ENCODE measurements at places on chromosomes 3 and 15.

DNA sequence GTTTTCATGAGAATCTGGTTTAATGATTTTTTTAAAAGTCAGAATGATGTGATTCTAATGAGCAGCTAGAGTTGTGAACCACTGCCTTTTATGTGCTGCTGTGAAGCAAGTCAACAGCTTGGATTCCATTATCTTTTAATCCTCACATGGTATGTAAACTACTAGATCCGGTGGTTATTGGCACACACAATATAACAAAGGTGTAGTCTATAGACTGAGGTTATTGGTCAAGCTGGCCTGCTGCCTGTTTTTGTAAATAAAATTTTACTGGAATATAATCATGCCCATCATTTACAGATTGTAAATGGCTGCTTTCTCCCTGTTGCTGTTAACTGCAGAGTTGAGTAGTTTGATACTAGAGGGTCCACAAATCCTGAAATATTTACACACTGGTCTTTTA, 103.1 kb downstream of the OTOL1 start:
- DNase-seq, result no peak

- DNase-seq, result no peak
These were observed 996 bp downstream of the RABL3 start for GRCh38 chr3:120741320-120741719.

GRCh38 chr15:41894791-41895463, 1.1 kb upstream of the SPTBN5 start:
- peak; percentile 11 for DNase-seq

GRCh38 chr15:57281321-57281720, 95.0 kb upstream of the CGNL1 start:
- DNase-seq, result no peak

DNA sequence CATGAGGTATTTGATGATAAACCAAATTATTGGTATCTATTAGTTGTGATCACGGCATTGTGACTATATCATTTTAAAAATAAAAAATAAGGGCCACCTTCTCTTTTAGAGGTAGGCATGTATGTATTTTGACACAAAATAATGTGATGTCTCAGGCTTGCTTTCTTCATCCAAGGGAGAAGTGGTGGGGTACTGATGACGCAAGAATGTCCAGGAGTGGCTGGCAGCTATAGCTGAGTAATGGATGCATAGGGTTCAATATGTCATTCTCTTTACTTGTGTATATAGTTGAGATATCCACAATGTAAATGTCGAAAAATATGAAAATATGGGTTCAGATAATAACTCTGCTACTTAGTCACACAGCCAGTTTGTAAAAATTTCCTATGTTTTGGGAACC, 46.8 kb upstream of the NSMCE3 start:
- DNase-seq, result no peak

GRCh38 chr3:42960786-42961185, 18.3 kb upstream of the GASK1A start:
- no peak for DNase-seq

- DNase-seq, result no peak
These were observed 229.8 kb downstream of the LRTM1 start for GRCh38 chr3:54698054-54698453.

GRCh38 chr15:92892201-92892555, 7.9 kb upstream of the CHD2 start:
- no peak for DNase-seq

GRCh38 chr3:22713936-22714335, 489.2 kb upstream of the UBE2E2 start:
- no peak for DNase-seq

DNA sequence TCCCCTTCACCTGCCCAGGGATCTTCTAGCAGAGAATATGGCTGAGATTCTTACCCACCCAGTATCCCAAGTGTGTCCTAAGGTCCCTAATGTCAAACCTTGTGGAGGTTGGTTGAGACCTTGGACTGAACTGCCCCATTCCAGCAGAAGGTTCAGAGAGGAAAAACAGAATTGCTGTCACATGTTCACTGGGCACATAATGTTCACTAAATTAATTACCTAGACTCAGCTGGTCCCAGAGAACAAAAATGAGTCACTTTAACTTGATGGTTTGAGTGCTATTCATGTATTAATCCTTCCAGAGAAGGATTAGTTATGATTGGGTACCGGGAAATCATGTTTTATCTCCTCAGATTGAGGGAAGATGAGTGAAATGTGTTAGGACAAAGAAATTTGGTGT, 171.3 kb upstream of the GADL1 start:
- no peak for DNase-seq

GRCh38 chr3:145953316-145953715, 207.7 kb downstream of the PLOD2 start:
- DNase-seq, result no peak

GRCh38 chr15:85496551-85497171, 116.3 kb downstream of the AKAP13 start:
- no peak for DNase-seq

GRCh38 chr3:76245622-76246021, 460.3 kb upstream of the ZNF717 start:
- DNase-seq, result no peak

GRCh38 chr3:108042300-108042699, 48.5 kb downstream of the CD47 start:
- no peak for DNase-seq

GRCh38 chr3:16171009-16171408, 3.5 kb upstream of the GALNT15 start:
- DNase-seq, result no peak

GRCh38 chr3:124768812-124769211, 38.6 kb downstream of the UMPS start:
- DNase-seq, result no peak

GRCh38 chr15:57505949-57506391, 85.7 kb upstream of the MYZAP start:
- DNase-seq, result no peak

- no peak for DNase-seq
These were observed 220.4 kb upstream of the MDFIC2 start for GRCh38 chr3:70532806-70533205.

- no peak for DNase-seq
These were observed 115.6 kb downstream of the CHDH start for GRCh38 chr3:53730576-53730975.

- no peak for DNase-seq
These were observed 813.8 kb downstream of the TUSC7 start for GRCh38 chr3:117523418-117523817.

DNA sequence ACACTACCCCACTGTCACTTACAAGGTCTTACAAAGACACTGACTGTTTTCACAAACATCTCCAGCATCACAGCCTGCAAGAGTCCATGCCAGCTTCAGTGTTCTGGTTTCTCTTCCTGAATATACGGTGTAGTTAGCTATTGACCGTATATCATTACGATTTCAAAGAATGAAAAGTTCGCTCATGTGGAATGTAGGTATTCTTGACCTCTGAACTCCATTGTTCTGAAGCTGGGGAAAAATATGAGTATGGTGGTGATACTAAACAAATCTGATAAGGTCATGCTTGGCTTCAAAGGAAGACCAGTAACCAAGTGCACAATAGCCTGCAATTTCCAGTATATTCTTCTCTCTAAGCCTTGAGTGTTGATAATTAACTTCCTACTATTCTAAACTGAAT, 315.7 kb upstream of the WNT5A start:
- no peak for DNase-seq

- DNase-seq, result no peak
These were observed 27.4 kb downstream of the TMOD3 start for GRCh38 chr15:51856714-51857380.

GRCh38 chr3:53142986-53143385, 12.8 kb upstream of the RFT1 start:
- DNase-seq, result no peak

DNA sequence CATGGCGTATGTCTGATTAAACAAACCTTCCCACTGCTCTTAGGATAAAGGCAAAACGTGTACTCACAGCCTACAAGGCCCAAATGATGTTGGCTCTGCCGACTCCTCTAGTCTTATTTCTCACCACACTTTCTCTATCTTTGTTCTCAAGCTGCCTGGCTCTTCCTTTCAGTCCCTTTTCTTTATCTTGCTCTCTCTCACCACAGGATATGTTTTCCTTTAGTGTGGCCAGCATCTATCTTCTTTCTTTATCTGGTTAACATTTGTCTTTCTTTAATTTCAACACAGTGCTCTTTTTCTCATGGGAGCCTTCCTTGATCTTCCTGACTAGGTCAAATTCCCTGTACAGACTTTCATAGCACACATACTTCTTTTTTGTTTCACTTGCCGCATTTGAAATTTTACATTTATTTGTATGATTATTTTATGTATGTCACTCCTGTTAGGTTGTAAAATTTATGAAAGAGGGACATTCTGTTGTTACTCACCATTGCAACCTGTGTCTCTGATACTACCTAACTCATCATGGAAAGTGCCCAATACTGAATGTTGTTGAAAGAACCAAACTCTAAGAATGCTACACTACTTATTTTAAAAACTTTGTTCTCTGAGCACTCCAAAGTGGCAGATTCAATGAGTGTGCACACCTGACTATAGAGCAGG, 328.9 kb upstream of the CBLB start:
- DNase-seq, result no peak

DNA sequence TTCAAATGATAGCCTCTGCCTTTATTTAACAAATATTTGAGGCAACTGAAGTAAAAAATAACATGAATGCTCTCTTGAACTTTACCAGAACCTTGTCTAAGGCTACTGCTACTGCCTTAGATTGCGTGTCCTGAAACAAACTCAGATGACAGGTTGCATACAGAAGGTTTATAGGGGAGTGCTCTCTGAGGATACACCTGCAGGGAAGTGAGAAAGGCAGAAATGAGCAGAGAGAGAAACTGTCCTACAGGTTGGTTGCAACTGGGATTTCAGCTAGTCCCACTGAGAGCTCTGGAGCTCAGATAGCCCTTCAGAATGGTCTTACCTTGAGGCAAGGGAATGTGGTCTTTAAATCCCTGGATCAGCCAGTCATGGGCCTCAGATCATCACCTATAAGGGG, 165.5 kb downstream of the IL5RA start:
- no peak for DNase-seq

GRCh38 chr15:97346221-97346620, 614.3 kb upstream of the ARRDC4 start:
- DNase-seq, result no peak

- DNase-seq, result no peak
These were observed 40.2 kb upstream of the IDH2 start for GRCh38 chr15:90142216-90143165.

GRCh38 chr3:69686056-69686455, 53.2 kb upstream of the MITF start:
- no peak for DNase-seq

GRCh38 chr3:162175878-162176277, 679.3 kb downstream of the OTOL1 start:
- DNase-seq, result no peak

GRCh38 chr3:41148478-41148877, 50.8 kb upstream of the CTNNB1 start:
- no peak for DNase-seq

- DNase-seq, result no peak
These were observed 87.1 kb downstream of the LPP start for GRCh38 chr3:188241072-188241471.

- DNase-seq, result no peak
These were observed 26.4 kb downstream of the MINAR1 start for GRCh38 chr15:79458491-79458890.

- DNase-seq, result no peak
These were observed 294.8 kb downstream of the MCTP2 start for GRCh38 chr15:94526071-94526689.

- DNase-seq, result no peak
These were observed 307.1 kb downstream of the KBTBD8 start for GRCh38 chr3:67305160-67305559.

GRCh38 chr15:51299187-51300015, 39.0 kb downstream of the CYP19A1 start:
- no peak for DNase-seq

DNA sequence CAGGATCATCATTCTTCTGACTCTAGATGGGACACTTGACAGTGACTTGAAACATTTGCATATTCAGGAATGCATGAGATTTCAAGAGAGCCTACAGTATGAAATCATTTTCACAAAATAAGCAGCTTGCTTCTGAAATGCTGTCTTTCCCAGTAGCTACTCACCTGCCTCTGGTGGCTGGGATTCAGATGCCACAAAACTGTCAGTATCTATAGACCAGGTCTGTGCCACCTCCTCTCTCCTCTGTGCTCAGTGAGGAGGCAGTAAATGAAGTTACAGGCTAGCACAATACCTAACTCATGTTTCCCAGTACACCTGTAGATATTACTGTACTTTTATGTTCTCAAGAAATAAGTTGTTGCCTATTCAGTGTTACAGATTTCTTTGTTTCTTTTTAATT, 64.3 kb downstream of the HMG20A start:
- DNase-seq, result no peak

- no peak for DNase-seq
These were observed 40.1 kb downstream of the OXSR1 start for GRCh38 chr3:38205472-38205805.

- no peak for DNase-seq
These were observed 8.9 kb upstream of the AADACL2 start for GRCh38 chr3:151724576-151725562.

DNA sequence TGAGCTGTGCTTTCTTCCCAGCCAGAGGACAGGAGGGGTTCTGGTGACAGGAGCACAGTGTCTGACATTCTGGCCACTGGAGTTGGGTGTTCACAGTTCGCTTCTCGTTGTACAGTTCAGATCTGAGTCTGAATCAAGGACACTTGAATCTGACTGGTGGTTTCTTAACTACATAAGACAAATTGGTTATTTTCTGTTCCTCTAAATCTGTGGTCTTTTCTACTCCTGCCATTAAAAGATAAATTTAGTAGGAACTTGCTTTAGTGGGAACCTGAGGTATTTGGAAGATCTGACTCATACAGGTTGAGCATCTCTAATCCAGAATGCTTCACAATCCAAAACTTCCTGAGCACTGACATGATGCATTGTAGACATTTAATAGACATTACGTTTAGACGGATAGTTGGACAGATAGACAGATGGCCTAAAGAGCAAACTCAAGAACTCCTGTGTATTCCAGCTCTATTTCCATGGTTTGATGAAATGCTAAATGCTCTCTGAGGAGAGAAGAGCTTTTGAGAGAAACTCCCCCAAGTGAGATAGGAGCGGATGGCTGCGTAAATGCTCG, 71.0 kb downstream of the CCK start:
- no peak for DNase-seq

DNA sequence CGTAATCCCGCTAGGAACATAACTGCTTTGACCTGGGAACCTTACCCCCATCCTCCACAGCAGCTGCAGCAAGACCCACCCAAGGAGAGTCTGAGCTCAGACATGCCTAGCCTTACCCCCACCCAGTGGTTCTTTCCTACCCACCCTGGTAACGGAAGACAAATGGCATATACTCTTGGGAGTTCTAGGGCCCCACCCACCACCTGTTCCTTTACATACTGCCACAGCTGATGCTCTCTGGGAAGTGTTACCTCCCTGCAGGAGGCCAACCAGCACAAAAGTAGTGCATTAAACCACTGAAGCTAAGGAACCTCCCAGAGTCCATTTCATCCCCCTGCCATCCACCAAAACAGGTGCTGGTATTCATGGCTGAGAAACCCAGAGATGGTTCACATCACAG, 50.6 kb upstream of the AZI2 start:
- no peak for DNase-seq

- DNase-seq, result no peak
These were observed 232.7 kb upstream of the ATP10A start for GRCh38 chr15:26095710-26096330.

Data from esophagus squamous epithelium (tissue), 5 donors.